NCI-H446 (cell line): ENCODE measurements at places on chromosomes 2 and 18.
A peak's percentile ranks its signal among the peaks of the same experiment; 100 is the strongest.

DNA sequence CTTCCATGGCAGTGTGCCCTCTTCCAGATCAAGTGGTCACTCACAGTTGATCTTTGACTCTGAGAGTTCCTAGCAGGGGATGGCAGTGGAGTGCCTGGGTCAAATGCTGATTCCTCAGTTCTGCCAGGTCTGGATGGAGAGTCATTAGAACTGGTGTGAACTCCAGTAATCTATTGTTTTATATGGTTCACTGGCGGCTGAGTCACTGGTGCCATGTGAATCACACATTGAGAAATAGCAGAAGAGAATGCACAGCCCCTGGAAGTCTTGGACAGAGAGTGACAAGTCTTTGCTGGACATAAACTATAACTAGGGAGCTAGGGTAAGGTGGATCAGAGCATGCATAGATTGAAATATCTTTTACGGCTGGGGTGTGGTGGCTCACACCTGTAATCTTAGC, 86.9 kb downstream of the EIF2AK3 start:
- no peak for DNase-seq

GRCh38 chr18:52442686-52443085, 102.7 kb downstream of the DCC start:
- no peak for DNase-seq

DNA sequence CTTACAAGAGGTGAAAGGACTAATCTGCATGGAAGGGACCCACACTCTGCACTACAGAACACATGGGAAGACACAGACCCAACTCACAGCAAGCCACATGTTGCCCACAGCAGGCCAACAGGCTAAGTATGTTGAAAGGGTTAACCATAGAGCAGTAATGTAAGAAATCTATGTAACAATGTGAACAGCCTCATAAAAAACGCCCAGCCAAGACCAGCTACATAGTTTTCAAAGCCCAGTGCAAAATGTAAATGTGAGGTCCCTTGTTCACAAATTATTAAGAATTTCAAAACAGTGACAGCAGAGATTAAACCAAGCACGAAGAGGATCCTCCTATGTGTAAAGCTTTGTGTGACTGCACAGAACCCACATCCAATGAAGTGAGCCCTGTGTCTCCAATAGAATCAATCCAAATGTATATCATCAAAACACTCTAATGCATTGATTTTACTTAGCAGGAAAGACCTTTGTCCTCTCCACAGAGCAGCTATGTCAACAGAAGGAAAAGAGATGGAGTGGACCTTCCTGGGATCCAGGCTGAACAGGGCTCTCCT, 210.1 kb downstream of the AGPS start:
- no peak for DNase-seq

DNA sequence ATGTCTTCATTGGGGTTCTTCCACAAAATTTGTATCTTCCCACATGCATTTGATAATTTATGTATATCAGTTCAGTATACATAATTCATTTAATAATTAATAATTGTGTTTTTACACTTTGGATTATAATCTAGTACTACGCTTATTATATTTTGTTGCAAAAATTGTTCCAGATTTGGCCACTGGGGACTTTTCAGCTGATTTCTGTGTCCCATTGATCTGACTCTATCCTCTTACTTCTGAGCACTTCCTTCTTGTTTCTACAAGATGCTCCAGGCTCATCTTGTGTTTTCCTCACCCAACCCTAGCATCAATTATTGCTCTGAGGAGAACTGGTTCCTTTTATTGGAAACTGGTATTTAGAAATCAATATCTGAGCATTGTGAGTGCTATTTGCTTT, 215.3 kb upstream of the CDH19 start:
- no peak for DNase-seq

DNA sequence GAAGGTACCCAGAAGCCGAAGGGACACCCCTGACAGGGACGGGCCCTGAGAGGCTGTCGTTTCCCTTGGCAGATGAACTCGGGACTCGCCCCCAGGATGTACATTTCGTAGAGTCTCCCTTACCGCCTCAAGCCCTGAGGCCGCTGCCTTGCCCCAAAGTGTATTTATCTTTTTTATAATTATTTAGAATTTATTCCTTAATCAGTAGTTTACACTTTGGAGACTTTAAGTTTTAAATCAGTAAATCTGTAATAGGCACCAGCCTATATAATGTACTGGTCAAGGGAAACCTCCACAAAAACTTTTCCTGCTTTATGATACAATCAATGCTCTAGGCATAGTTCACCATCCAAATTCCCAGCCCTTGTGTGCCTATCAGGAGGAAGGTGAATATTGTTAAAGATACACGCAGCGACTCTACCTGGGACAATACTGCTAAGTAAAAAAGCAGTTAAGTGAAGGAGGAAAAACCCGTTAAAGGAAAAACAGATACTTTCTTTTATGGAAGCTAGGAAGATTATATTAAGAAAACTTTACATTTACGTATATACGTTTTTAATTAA, 848 bp downstream of the VRK2 start:
- DNase-seq = peak; percentile 76

GRCh38 chr2:205734436-205735037, 52.2 kb downstream of the NRP2 start:
- peak; percentile 33 for DNase-seq

GRCh38 chr2:145622285-145622684, 1102.4 kb upstream of the ZEB2 start:
- DNase-seq = no peak
